Activated CD8-positive, alpha-beta memory T cell treated with anti-CD3 and anti-CD28 coated beads for 4 hours (primary cell): ENCODE measurements at places on chromosomes 3 and 15.

DNA sequence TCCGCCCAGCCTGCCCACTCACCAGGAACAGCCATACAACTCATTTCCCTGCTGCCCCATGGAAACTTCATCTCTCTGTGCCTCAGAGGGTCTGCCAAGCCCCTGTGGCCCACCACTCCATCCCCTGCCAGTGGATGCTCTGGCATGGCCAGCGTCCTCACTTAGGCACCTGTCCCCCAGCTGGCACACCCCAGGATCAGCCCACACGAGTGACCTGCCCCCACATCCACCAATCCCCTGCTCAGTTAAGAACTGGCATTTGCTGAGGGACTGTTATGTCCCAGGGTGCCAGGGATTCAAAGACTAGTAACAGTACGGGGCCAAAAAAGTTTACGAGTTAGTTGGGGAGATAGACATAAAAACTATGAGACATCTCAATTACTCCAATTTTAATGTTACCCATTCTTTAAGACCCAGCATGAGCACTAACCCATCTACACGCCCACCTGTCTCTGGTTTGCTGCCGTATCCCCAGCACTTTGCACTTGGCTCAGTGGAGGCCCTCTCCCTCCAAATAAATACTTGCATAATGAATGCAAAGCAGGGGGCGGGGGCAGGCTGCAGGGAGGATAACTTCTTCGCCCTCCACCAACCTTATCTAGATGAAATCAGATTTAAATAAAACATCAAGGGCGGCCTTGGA, 11.6 kb upstream of the BAHD1 start:
- DNase-seq: no peak

GRCh38 chr3:67416703-67417102, 237.7 kb downstream of the SUCLG2 start:
- DNase-seq: no peak

DNA sequence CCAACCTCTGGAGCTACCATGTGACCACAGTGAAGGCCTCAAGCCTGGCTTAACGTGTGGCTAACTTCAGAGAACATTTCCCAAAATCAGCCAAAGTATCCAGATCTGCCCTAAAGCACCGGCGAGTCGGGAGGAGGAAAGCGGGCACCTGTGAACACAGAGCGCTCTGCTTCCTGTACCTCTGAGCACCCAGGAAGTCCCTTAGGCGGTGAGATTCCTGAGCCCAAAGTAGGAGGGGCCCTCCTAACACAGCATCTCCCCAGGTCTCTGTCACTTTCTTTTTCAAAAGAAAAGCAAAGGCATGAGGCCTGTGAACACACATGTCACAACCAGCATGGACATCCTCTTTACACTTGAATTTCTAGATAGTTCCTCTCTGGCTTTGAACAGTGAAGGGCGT, 944 bp upstream of the EIF4E3 start:
- DNase-seq: no peak

DNA sequence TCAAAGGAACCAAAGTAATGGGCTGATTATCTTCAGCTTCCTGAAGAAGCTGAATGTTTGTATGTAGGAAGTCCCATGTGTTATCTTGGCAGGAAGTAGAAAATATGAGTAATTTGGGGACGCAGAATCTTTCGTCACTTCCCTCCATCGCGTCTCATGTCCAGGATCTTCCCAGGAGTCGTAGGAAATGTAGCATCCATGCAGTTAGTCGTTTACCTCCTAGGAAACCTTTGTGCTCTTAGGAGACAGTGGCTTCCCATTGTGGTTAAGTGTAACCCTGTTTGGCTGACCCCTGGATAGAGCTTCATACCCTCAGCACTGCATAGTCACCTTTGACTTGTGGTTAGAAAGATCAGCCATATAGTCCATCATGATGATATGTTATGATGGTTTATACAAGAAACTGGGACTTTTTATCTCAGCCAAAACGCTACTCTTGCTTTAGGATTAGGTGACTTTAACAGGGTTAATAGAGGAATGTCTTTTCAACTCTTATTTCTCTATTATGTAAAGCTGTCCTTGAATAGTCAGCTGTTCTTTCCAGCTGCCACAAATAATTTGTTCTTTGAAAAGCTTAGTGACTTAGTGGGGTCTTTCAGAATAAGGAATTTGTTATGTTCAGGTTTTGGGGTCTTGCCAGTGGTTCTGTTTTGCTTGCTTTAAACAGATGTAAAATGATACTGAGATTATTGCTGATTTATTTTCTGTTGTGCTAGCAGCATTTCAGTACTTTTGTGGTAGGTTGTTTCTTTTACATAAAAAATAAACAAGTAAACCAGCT, 92.2 kb downstream of the KLHL25 start:
- no peak for DNase-seq

- DNase-seq: no peak
Observed at GRCh38 chr3:100227511-100227921, 33.3 kb upstream of the TBC1D23 start.

DNA sequence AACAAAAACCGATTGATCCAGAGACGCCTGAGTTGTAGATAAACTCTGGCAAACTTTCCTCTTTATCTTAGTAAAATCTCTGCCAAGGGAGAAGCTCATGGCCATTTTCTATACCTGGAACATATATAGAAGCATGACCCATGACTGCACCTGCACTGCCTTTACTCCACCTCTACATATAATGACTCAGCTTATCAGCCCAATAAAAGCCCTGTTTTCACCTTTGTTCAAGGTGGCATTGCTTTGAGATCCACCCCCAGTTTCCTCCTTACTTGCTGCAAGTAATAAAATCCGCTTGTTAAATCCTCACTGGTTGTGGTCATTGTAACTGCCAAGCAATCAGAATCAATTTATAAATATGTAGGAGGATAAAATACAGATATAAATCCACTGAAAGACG, 1280.4 kb downstream of the NSUN3 start:
- no peak for DNase-seq

- no peak for DNase-seq
Observed at GRCh38 chr15:45180201-45180600, 7.6 kb downstream of the SHF start.
